ENCODE measurements at places on chromosomes 1 and 21. TPM values are rescaled to one million over a fixed set of nuclear protein-coding genes. Genes with fewer than 3 reads are reported as not detected.

- H3K27me3 ChIP-seq = no peaks in the 10 kb centered on the region
- DNase-seq = no peak
- no peak overlapping the region for H3K27ac ChIP-seq
- H3K4me3 ChIP-seq = no peak overlapping the region
Observed at GRCh38 chr1:231481289-231481688, 47.2 kb upstream of the TSNAX start.

GRCh38 chr1:25728301-25728935 is 71.6 kb upstream of the SELENON start:
- no peak for DNase-seq
- peak overlapping the region; percentile 41 for H3K27ac ChIP-seq
- H3K27me3 ChIP-seq = no peaks in the 10 kb centered on the region
- H3K36me3 ChIP-seq = no peaks in the 10 kb centered on the region

DNA sequence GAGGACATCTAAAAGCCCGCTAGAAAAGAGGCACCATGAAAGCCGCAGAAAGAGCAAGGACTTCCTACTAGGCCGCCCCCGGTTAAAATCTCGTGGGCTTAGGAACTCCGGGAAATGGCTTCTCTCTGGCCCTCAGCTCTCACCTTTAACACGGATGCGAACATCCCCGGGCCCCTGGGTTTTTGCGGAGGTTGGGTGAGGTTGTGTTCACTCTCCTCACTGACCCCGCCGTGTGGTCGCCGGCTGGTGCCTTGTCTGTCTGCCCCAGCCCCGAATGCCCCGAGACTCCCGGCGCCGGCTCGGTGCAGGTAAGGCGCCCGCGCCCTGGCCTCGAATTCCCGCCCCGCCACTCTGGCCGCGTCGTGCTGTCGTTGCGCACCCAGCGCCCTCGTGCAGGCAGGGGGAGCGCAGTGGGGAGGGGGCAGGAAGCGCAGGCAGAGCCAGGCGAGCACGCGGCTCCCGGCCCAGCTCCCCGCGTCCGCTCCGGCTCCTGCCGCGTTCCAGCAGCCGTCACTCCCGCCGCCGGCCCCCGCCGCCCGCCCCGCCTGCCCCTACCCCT is at the start of gene SHISAL2A:
TSS of gene SHISAL2A (plus strand) at position 437 of the 559 bp plus-strand sequence. CDS start 326 bp downstream, outside the sequence.
- no peak for DNase-seq
- no peaks in the 10 kb centered on the region for H3K36me3 ChIP-seq
- H3K4me3 ChIP-seq = peak within 1 kb of the TSS; percentile 20
- H3K4me1 ChIP-seq = peaks cover 4% of the 10 kb centered on the region

DNA sequence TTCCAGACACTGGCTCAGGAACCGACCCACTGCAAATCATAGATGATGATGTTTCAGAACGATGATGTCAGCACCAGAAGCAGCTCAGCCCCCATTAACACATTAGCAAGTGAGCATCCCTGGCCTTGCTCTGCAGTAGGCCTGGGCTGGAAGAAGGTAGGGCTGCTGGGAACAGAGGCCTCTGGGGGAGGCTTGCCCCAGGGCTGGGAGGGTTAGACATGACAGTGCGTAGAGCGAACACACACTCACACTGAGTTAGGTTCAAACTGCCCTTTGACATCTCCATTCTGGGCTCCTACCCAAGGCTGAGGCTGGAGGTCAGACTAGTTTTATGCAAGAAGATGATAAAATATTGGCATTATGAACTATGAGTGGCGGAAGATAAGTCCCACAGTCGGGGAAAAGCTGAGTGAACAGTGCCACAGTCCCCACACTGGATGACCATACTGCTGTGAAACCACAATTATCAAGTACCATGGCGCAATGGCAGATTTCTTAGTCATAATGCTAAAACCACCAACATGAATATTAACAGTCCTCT is 91.1 kb downstream of the DMRTB1 start:
- no peak for DNase-seq
- H3K27me3 ChIP-seq = no peaks in the 10 kb centered on the region
- no peak overlapping the region for H3K27ac ChIP-seq
- H3K36me3 ChIP-seq = no peaks in the 10 kb centered on the region
- H3K4me3 ChIP-seq = no peak overlapping the region

DNA sequence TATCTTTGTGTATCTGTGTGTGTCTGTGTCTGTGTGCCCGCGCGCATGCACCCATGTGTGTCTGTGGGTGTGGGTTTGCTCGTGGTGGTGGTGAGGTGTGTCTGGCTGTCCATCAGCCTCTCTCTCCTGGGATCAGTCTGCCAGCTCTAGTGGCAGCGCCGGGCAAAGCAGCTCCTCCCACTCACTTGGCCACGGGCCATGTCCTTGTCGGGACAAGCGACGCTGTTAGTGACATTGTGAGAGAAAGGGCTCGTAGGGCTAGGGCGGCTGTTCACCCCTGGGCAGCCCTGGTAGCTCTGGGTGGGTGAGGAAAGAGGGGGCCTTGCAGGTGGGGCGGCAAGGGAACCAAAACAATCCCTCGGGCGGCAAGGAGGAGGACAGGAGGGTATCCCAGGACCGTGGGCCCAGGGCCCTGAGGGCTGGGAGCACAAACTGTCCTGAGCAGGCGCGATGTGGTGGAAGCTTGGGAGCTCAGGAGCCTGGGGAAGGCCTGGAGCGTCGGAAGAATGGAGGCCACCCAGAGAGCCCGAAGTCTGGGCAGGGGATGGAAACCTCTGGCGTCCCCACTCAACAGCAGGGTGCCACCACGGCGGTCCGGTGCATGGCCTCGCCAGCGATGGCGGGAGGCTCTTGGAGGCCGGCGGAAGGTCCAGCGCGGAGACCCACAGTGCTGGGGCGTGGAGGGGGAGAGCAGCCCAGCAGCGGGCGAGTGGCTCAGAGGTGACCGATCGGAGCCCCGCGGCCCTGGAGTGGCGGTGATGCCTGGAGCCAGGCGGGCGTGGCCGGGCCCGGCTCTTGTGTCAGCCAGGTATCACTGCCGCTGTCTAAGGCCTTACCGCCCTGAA is 140.5 kb downstream of the LIPI start:
- DNase-seq = no peak
- no peak overlapping the region for H3K27ac ChIP-seq
- H3K27me3 ChIP-seq = no peaks in the 10 kb centered on the region
- no peaks in the 10 kb centered on the region for H3K4me1 ChIP-seq
- H3K36me3 ChIP-seq = no peaks in the 10 kb centered on the region

DNA sequence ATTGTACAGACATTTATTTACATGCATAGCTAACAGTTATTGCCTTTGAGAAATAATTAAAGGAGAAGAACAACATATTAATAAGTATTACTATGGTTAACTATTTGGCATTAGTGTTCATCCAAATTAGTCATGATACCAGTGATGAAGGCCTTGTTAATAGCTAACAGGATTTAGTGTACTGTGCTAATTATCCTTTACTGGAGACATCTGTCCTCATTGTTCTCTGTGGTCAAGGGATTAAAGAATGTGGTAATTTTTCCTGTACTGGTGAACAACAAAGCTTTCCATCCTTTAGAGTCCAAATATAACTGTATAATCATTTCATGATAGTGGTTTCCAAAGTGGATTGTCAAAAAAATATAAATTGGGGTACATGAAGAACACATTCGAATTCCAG is 103.9 kb downstream of the ADGRL4 start:
- H3K4me1 ChIP-seq = no peaks in the 10 kb centered on the region
- H3K36me3 ChIP-seq = no peaks in the 10 kb centered on the region
- no peak overlapping the region for H3K27ac ChIP-seq
- no peaks in the 10 kb centered on the region for H3K27me3 ChIP-seq

- no peaks in the 10 kb centered on the region for H3K36me3 ChIP-seq
- DNase-seq = no peak
- no peak overlapping the region for H3K4me3 ChIP-seq
- H3K4me1 ChIP-seq = no peaks in the 10 kb centered on the region
- H3K27me3 ChIP-seq = no peaks in the 10 kb centered on the region
- H3K27ac ChIP-seq = no peak overlapping the region
Observed at GRCh38 chr21:39645331-39645730, 32.6 kb downstream of the B3GALT5 start.

GRCh38 chr1:204466416-204467405 is 27.9 kb downstream of the PIK3C2B start:
- no peaks in the 10 kb centered on the region for H3K27me3 ChIP-seq
- no peak for DNase-seq
- no peak overlapping the region for H3K27ac ChIP-seq
- no peaks in the 10 kb centered on the region for H3K4me1 ChIP-seq
- H3K4me3 ChIP-seq = no peak overlapping the region

Gene MYOG
- not detected for total RNA-seq

Gene HMGCS2
- total RNA-seq = 1.7 TPM

Gene ELAVL4
- not detected for total RNA-seq
